ENCODE measurements at places on chromosomes 12 and 14.

- DNase-seq: no peak
Observed at GRCh38 chr14:30603402-30603801, 18.7 kb upstream of the SCFD1 start.

DNA sequence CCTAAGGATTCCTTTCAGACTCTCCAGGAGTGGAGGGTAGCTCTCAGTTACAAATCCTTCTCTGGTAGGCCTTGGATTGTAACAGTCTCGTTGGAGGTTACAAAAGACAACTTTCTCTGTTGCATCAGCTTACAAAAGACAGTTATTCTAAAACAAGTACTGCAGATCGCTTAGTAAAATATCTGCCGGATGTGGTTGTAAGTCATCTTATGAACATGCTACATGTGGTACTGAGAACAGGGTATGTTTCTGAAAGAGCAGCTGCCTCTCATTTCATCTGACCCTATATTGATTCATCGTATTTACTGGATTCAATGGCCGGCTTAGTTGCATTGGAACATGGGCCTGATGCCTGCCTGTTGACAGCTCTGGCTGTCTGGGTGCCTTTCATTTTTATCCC, 157.4 kb downstream of the PTCSC3 start:
- DNase-seq: no peak

DNA sequence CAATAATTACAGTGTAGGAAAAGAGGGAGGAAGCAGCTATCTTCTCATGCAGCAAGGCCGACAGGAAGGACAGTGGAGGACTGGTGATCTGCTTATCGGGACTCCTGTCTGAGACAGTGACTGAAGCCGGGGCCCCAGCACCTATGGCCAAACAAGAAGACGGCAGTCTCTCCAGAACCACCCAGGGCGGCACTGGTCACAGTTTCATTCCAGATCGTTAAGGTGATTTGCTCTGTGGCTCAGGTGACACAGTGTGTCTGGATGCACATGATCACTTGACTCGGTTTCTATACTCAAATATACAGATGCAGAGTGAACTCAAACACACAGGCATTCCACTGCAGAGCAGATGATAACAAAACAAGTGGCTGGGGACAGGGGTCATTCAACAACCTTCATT, 52.1 kb upstream of the CORO1C start:
- DNase-seq: no peak

DNA sequence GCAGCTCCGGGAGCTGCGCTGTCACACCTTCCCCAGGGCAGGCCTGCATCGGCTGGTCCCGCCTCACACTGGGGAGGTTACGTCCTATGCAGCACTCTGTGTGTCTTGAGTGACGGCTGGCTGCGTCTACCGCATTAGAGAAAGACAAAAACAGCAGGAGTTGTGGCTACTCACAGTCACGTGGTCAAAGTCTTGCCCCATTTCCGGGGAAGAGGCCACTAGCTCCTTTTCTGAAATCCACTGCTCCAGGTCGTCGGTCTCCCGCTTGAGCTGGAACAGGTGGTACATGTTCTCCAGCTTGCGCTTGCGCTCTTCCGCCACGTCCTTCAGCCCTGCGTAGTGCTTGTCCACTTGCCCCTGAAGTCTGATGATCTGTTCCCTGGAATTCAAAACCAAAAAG, 68.8 kb downstream of the PLEKHG3 start:
- DNase-seq: no peak

GRCh38 chr12:27766587-27766986, 13.4 kb upstream of the KLHL42 start:
- DNase-seq: no peak

GRCh38 chr14:93023039-93023438, 92.7 kb downstream of the ITPK1 start:
- no peak for DNase-seq
